Sciatic nerve (tissue), 2 donors: ENCODE measurements at places on chromosomes 2 and 18. TPM values are rescaled to one million over a fixed set of nuclear protein-coding genes. Genes with fewer than 3 reads are reported as not detected.

GRCh38 chr2:23394700-23395099 is 9.7 kb downstream of the KLHL29 start:
- DNase-seq = no peak

GRCh38 chr2:189050165-189050712 is 76.1 kb downstream of the COL3A1 start:
- DNase-seq = no peak

GRCh38 chr2:181231151-181231550 is 226.0 kb upstream of the ITGA4 start:
- DNase-seq = no peak

GRCh38 chr2:58871469-58872142 is 630.5 kb upstream of the FANCL start:
- no peak for DNase-seq

DNA sequence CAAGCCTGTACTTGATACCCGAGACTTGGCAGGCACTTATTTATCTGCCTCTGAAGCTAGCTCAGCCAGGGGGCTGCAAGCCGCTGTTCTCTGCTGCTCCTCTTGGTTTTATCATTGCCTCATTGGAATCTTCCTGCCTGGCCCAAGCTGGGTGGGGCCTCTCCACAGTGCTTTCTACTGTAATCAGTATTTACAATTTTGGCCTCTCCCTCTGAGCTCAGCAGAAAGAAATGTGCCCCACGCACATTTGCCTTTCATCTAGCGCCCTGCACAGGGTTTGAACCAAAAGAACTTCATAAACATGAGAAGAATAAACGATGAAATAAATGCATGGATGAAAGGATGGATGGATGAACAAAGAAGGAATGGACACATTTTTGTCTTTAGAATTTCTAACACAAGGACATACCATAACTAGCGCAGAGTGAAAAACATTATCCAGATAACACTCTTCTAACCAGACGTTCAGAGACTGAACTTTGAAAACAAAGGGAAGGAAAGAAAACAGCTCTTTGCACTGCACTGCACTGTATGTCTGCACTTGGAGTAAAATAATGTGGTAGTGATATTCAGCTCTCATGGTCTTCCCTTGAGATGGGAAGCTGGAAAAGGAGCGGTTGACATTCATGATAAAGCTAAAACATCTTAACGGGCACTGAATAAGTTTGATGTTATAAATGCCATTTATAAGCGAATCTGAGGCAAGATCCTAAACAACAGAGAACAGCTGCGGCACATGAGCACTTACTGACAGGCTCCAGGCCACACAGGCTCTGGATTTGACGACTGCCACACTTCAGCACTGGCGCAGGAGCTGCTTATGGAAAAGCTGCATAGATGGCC is 86.8 kb upstream of the SP3 start:
- DNase-seq = no peak

DNA sequence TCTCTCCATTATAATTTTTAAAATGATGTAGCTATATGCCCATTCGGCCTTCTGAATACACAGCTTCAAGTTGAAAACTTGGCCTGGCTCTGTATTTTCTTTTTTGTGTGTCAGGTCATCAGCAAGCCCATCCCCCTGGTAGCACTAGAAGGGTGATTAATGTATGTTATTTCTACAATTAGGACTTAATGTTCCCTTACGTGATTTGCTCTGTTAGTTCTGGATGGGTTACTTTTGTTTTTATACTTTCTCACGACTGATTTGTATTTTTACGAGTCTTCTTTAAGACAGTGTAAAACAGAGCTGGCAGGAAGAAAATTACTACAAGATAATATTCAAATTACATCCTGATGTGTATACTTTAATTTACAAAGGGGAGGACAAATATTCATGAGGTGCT is 88.4 kb upstream of the RGPD4 start:
- no peak for DNase-seq

UPP2 gene
- not detected for total RNA-seq
